Jurkat, Clone E6-1 (cell line): ENCODE measurements at places on chromosomes 2 and 18.

DNA sequence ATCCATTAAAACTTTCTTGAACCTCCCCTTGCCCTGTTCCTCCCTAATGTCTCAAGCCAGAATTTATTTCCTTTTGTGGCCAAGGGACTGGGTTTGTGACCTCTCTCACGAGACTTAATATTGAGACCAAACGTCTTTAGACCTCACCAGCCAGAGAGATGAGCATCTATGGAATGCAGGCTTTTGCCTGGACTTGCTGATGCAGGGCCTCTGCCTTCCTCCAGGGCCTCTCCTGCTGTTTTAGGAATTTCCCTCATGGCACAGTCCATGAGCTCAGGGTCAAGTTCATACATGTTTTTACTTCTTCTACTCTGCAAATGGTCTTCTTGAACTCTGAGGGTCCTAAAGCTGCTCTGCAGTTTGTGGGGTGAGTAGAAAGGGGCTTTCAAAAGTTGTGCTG lies 22.3 kb downstream of the IL1B start:
- DNase-seq, result no peak

DNA sequence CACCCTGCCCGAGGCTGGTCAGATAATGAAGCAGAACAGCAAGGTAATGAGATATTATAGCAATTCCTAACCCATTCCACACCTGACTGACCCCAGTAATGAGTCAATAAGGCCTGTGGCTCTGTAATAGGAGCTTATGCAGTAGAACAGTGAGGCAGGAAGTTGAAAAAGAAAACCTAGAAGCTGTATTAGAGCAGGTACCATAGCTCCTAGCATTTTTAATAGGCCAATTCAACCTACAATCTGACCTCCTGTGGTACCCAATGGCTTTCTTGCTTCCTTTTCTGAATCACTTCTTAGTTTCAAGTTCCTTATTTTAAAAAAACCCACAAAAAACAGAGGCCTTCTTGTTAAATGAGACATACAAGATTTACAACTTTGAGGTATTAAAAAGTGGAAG lies 43.6 kb upstream of the MAP2 start:
- DNase-seq, result no peak

- no peak for DNase-seq
These were observed 4.7 kb downstream of the TEKT4 start for GRCh38 chr2:94875820-94876522.

GRCh38 chr2:86633155-86633651 lies 9.5 kb upstream of the RNF103 start:
- DNase-seq, result no peak

DNA sequence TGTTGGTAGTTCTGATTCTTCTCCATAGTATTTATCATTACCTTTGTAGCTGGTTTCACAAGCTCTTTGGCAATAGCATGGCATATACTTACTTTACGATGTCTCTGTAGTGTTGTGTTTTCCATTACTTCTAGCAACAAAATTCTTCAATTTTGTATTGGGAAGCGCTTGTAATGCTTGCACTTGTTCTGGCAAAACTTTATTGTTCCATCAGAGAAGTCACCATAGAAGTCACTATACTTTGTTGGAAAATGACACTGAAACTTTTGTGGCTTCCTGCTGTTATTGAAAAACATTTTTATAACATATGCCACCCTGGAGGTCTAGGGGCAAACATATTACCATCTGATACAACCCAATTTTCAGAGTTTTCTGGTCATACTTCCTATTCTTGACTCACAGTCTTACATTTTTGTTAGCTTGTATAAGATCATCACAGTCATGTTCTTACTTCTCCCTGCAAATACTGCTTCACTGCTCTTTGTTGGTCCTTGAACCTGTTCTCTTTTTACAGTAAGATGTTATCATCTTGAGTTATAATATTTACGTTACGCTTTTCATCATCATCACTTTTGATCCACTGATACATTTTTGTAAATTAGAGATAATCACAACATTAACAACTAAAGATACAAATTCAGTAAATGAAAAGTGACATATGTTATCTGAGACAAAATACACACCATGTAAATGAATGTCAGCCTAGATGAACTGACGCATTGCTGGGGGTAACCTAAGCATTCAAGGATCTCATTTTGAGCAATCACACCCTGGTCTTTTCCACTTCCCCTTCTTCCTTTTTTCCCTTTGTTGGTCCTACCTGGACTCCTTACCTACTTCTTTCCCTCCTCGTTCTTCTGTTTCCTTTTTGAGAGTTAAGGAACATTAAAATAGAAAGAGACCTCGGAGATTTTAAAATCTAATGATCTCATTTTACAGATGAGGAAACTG lies 33.3 kb upstream of the CXCR4 start:
- DNase-seq, result no peak

DNA sequence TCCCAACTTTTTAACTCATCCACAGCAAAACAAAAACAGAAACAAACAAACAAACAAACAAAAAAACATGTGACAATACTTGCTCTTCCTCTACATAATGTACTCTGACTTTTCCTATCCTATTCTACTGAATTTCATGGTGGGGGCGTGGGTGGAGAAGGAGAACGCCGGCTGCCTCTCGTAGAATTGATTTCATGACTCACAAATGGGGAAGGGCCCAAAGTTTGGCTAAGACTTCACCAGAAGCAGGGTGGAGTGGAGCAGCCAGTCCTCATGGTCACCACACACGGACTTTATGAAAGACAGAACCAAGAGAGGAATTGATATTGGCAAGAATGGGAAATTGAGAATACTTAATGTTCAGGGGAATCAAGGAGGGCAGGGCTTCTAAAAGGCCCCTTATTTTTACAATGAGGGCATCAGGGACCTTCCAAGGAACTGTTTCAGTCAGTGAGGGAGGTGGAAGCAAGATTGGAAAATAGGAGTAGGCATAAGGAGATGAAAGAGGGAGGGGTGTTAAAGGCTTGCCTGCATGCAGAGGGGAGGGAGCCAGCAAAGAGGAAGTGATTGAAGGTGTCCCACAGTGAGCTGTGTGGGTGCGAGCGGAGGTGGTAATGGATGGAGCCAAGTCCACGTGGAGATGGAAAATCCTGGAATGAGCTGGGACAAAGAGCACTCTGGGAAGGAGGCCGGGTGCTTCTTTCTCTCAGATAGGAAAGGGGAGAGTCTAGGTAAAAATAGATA lies 27.9 kb downstream of the MARCHF4 start:
- no peak for DNase-seq

DNA sequence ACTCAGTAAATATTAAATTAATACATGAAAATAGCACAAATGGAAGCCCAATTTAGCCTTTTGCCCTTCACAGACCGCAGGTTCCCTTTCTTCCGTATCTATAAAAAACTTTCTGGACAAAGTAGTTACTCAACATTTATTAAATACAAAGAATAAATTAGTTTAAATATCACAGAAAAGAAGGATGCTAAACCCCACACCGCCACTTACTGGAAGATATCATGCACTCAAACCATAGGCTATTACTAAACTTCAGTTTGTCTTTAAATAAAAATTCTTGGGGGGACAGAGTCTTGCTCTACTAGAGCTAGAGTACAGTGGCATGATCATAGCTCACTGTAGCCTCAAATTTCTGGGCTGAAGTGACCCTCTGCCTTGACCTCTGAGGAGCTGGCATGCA lies 120.7 kb upstream of the FHL2 start:
- no peak for DNase-seq

DNA sequence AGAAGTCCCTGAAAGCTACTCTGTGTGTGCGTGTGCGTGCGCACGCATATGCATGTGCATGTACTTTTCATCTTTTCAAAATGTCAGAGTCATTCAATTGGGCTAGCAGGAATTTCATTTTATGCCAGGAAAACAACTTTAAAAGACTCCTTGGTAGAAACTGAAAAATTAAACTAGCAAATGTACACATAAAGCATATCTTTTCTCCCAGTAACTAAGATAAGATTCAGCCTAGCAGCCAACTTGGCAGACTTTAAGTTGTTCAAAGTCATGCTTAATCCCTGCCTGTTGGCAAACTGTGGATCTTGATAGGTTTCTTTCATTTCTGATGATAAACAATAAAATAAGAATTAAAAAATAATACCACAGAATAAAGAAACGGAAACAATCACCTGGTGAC lies 1129.1 kb downstream of the LRP1B start:
- no peak for DNase-seq

GRCh38 chr2:43300781-43301583 lies 74.6 kb upstream of the ZFP36L2 start:
- no peak for DNase-seq

GRCh38 chr18:2906704-2907549 lies 60.1 kb downstream of the EMILIN2 start:
- DNase-seq, result no peak

GRCh38 chr18:21662581-21662980 lies 42.0 kb downstream of the ABHD3 start:
- no peak for DNase-seq

DNA sequence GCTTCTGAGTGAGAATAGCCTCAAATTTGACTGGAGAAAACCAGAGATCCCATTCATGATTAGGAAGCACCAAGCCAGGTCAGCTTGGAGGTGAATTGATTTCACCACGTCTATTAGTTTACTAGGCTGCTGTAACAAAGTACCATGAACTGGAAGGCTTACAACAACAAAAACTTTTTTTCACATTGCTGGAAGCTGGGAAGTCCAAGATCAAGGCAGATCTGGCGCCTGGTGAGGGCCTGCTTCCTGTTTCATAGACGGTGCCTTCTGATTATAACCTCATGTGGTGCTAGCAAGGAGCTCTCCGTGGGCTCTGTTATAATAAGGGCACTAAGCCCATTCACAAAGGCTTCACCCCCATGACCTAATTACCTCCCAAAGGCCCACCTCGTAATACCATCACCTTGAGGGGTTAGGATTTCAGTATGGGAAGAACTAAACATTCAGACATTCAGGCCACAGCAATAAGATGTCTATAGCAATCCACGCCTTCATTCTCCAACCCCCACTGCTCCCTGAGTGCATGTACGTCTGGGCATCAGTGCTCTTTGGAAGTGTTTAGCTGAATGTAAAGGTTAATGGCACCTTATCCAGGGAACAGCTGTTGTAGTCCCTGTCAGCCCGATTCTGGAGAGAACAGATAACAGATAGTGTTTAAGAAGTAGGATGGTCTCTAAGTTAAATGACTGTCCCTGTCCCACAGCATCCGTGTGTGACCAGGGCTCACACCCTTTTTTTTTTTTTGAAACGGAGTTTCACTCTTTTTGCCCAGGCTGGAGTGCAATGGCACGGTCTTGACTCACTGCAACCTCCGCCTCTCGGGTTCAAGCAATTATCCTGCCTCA lies 89.2 kb downstream of the SOCS6 start:
- DNase-seq, result no peak

DNA sequence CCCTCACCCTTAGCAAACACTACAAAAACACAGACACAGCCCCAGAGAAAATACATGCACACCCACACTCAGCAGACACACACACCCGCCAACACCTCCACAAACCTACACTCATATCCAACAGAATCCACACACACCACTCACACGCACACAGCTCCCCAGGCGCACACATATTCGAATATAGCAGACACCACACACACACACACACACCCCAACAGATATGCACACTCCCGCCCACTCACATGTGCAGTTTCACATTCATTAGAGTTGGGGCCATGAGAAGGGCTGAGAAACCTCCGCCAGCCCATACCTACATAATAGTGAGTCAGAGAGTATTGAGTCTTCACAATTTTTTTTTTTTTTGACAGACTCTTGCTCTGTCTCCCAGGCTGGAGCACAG lies 29.4 kb upstream of the NOTO start:
- DNase-seq, result no peak

DNA sequence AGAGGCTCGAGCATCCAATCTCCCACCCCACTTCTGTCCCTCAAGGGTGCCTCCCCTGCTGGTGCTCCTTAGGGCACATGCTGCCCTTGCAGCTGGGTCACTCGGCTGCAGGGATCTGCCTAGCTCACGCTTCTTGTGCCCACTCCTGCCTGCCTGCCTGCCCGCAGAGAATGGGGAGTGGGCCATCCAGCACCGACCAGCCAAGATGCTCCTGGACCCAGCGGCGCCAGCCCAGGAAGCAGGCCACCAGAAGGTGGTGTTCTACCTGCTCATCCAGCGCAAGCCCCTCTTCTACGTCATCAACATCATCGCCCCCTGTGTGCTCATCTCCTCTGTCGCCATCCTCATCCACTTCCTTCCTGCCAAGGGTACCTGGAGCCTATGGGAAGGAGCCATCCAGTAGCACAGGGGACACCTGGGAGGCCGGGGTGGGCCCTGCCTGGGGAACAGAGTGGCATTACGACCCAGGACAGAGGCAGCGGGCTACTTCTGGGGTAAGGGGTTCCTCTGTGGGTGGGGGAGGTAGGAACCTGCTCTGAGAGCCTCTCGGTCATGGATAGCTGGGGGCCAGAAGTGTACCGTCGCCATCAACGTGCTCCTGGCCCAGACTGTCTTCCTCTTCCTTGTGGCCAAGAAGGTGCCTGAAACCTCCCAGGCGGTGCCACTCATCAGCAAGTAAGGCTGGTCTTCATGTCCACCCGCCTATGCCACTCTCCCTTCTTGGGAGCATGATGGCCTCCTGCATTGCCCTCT lies 3.4 kb downstream of the CHRNG start:
- no peak for DNase-seq

DNA sequence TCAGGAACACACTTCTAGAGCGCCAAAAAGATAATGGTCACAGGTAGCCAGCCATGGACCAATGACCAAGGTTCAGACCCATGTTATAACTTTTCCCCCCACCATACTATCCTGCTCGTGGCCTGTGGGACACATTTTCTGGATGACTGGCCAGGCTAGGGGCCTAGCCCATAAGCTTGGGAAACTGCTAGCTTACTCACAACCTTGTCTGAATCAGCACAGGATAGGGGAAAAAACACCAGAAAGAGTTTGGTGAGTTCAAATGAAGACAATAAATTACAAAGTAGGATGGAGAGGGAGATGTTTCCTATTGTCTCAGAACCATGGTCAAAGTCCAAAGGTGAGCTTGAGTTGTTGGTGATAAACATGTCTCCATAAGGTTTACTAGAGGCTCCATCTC lies 156.3 kb upstream of the CCDC68 start:
- no peak for DNase-seq

DNA sequence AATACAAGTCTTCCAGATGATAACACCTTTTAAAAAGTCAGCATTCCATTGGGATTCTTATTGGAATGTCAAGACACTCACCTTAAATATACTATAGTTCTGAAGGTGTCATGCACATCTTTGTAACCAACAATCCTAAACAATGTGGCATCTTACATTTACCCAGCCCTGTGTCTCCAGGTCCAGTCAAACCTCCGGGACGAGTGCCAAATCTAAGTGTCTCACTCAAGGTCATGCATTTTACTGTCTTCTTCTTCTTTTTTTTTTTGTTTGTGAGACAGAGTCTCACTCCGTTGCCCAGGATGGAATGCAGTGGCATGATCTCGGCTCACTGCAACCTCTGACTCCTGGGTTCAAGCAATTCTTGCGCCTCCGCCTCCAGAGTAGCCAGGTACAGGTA lies 206.9 kb upstream of the FAM98A start:
- no peak for DNase-seq

GRCh38 chr2:159658881-159659873 lies 42.8 kb upstream of the BAZ2B start:
- no peak for DNase-seq

- peak; percentile 54 for DNase-seq
These were observed 168.2 kb downstream of the FAM210A start for GRCh38 chr18:13558124-13558523.
